Stimulated activated CD8-positive, alpha-beta memory T cell treated with anti-CD3 and anti-CD28 coated beads, Interleukin-4, amount 100 ng/mL, for 48 hours (primary cell): ENCODE measurements at places on chromosomes 1 and 21.

DNA sequence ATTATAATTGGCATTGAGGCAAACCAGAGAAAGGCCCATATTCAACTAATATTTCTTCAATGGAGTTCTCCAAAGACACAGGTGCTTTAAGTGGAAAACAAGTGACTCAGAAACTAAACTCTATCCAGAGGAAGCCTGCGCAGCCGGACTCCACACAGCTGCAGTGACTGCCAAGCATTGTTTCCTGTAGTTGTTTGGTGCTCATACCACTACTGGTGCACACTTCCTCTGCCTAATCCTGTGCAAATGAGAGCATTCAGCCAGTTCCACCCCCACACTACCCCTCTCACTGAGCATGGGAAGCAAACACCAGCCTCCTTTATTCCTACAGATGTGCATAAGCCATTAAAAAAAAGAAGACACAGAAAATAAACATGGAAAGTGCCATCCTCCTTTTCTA, 102.9 kb downstream of the VAV3 start:
- no peak for DNase-seq

- no peak for DNase-seq
Observed at GRCh38 chr1:22114083-22115012, 28.5 kb downstream of the WNT4 start.

DNA sequence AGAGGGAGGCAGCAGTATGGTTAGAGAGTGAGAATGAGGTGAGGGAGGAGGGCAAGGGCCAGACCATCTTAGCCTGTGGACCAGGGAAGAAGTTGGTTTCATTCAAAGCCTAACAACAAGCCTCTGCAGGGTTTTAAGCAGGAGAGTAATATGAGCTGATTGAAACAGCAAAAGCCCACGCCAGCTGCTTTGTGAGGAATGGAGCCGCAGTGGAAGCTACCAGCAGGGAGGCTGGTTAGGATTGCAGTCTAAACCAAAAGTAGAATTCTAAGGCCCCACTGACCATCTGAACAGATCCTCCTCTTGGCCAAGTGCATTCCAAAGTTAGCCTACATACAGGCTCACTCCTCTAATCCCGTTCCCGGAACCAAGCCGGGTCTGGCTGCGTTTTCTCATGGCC, 44.8 kb downstream of the OLFML3 start:
- DNase-seq = no peak

DNA sequence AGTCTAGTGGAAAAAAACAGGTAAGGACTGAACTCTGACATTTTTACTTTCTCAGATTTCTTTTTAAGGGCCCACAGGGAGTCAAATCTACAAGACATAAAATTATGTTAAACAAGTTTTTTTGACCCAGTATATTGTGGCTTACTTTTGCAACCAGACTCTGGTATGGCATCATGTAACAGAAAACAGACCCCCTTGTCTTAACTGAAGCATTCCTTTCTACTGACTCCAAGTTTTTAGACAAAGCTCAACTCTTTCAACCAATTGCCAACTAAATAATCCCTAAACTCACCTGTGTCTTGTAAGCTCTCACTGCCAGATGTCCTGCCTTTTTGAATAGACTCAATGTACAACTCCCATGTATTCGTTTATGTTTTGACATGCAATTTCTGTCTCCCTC, 64.3 kb downstream of the FASLG start:
- DNase-seq = no peak

- DNase-seq = no peak
Observed at GRCh38 chr21:46346296-46347202, 22.6 kb downstream of the PCNT start.

DNA sequence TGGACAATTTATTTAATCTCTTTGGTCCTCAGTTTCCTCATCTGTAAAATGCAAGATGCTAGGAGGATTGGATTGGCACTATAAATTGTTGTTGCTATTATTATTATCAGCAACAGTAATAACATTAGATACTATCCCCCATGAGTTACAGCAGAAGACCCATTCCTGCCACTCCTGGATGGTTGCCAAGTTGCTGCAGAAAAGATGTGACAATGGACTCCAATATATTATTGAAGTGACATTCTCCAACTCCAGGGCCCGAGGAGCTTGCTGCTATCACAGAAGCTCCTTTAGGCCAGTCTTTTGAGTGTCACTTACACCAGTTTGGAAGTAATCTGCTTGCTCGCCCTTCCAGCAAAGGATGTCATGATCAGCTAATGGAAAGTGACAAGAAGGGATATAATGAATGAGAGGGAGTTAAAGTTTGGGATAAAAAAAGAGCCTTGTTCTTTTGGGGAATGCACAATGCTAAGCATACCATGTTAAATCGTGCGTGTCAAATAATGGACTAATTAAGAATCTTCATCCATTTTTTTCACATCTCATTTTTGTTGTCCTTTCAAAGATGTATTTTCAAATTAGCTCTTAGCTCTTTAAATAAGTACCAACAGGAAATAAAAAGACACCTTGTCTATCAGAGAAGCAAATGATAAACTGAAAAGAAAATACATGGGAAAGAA, 19.5 kb upstream of the PROX1 start:
- no peak for DNase-seq

GRCh38 chr1:204558467-204558866, 42.3 kb downstream of the MDM4 start:
- DNase-seq = no peak
